ENCODE measurements at places on chromosomes 5 and 9. TPM values are rescaled to one million over a fixed set of nuclear protein-coding genes. Genes with fewer than 3 reads are reported as not detected.

The ECPAS gene
- total RNA-seq = 62.9 TPM

- DNase-seq = no peak
These were observed 100.0 kb upstream of the IFNK start for GRCh38 chr9:27423915-27424710.

DNA sequence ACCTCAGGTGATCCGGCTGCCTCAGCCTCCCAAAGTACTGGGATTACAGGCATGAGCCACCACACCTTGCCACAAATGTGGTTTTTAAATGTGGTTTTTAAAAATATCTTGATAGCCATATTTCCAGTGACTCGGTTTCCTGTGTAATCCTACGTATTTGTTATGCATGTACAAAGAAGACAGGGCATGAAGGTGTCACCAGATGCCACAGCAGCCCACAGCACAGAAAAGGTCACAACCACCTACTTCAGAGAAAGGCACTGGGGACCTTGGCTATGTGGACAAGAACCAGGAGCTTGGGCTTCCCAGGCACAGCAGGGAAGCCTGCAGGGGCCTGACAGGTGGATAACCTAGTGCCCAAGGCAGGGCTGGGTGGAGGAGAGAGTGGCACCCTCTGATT is 38.0 kb downstream of the C9orf50 start:
- no peak for DNase-seq

The ZNF658 gene
- total RNA-seq = 2.7 TPM

The DDX31 gene
- 17.9 TPM for total RNA-seq

The FOXD4 gene
- not detected for total RNA-seq

GRCh38 chr9:114989600-114990410 is 59.4 kb upstream of the TNFSF8 start:
- DNase-seq = no peak

GRCh38 chr5:57174890-57175510 is 1.1 kb downstream of the GPBP1 start:
- no peak for DNase-seq

The BAAT gene
- total RNA-seq = not detected

The QRFP gene
- total RNA-seq = not detected

DNA sequence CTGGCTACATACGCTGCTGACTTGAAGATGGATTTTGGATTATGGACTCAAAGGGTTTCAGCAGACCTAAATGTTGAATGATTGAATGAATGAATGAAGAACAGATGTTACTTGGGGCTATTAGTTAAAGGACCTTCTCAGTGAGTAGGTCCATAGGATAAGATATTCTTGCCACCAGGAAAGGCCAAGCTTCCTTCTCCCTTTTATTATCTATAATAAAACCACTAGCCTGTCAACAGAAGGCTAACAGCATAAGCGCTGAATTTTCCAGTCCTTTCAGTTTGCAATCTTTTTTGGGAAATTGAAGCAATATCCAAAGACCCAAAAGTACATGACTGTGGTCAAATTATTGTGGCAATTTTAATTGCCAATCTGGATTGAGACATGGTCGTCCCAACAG is 113.3 kb downstream of the SV2C start:
- no peak for DNase-seq

All from vagina (tissue), 2 donors.